ENCODE measurements at places on chromosomes 11 and 22.

- no peak for DNase-seq
These were observed 3.4 kb downstream of the GNAZ start for GRCh38 chr22:23073526-23074229.

DNA sequence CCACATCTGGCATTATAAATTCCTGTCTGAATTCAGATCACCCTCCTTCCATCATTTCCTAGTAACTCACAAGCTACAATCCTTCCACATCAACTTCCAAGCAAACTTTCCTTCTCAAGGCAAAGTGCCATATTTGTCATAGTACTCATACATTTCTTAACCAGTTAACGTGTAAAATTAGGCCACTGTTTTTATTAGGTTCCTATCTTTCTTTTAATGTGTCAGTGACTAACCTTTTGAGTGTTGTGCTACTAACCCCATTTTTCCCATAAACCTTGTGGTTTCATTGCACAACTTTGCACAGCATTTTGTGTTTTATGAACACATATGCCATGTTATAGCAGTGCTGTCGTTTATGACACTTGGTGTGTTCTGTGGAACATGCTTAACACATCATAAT, 90.1 kb downstream of the KIF18A start:
- DNase-seq: no peak

DNA sequence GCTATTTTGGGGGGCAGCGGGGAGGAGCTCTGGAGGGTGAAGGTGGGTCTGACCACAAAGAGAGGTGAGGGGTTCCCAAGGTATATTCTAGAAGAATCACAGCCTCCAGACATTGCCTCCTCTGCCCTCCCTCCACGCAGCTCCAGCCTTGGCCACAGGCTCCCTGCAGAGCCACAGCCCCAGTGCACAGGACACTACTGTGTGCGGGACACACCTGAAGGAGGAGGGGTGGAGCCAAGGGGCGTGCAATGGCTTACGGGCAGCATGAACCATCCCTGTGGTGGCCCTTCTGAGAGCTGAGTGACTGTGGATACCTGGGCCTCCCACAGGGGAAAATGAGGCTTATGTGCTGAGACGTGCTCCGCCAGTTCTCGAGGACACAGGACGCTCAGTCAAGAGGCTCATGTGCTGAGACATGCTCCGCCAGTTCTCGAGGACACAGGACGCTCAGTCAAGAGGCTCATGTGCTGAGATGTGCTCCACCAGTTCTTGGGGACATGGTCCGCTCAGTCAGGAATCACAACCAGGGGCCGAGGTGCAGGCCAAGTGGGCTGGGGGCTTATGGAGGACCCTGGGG, 417.3 kb downstream of the SHANK2 start:
- no peak for DNase-seq

- peak; percentile 57 for DNase-seq
These were observed 40.8 kb downstream of the TBC1D22A start for GRCh38 chr22:46803031-46803880.

DNA sequence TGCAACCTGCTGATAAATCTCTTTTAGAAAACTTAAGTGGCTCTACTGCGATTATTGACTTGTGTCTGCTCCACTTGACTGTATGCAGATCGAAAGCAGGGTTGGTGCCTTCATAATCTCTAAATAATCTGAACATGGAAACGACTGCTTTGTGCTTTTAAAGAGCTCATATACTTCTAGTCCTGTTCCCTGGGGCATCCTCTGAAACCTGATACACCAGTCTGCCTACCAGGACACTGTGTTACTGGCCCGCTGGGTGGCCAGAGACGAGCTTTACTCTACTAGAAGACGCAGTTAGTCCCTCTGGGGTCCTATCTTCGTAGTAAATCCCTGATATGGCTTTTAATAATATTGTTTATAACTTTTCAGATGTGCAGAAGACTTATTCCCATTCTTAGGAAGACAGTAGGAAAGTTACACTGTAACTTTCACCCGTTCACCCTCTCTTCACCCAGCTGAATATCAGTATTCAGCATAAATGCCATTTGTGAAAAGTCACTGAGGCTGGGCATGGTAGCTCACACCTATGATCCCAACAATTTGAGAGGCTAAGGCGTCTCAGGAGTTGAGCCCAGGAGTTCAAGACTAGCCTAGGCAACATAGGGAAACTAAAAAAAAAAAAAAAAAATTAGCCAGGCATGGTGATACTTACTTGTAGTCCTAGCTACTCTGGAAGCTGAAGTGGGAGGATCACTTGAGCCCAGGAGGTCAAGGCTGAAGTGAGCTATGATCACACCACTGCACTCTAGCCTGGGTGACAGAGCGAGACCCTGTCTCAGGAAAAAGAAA, 9.0 kb upstream of the HTR3B start:
- DNase-seq: no peak

GRCh38 chr22:44403602-44404329, 91.0 kb upstream of the SHISAL1 start:
- DNase-seq: no peak

GRCh38 chr11:28461846-28462245, 353.7 kb downstream of the METTL15 start:
- DNase-seq: no peak
